ENCODE measurements at places on chromosomes 5 and 9. TPM values are rescaled to one million over a fixed set of nuclear protein-coding genes. Genes with fewer than 3 reads are reported as not detected.

Gene PDE8B
- total RNA-seq, result 2.2 TPM

DNA sequence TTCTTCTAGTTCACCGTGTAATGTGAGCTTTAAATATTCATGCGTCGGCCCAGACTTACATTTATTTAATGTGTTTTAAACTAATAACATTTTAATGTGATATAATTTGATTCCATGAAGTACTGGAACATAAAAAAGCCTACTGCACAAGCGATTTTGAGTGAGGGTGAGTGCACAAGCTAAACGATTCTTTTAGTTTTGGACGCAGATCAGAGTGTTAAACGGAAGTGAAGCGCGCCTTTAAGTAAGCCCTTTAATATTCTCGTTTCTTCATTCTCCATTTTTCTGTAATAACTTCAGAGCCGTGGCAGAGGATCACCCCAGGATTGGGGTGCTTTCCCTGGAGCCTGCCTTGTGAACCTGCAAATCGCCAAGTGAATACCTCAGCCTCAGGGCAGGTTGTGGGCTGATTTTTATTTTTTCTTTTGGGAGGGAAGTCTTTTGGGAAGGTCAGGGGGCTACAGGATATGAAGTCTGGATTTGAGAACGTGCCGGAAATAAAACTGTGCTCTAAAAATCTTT lies 4.9 kb upstream of the PAX5 start:
- DNase-seq, result no peak

DNA sequence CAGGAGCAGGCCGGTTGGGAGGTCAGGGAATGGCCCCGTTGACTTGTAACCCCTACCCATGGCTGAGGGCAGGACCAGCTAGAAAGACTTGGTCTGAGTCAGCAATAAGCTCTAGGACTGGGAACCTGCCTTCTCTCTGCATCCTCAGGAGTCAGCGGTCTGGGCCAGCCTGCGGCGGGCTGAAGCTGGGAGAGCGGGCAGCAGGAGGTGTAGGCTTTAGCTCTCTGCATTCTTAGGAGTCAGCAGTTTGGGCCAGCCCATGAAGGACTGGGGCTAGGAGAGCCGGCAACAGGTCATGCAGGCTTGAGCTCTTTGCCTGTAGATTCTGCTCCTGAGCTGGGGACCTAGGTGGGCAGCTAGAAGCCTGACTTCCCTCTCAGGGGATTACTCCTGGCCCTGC lies 6.4 kb upstream of the SMIM32 start:
- no peak for DNase-seq

DNA sequence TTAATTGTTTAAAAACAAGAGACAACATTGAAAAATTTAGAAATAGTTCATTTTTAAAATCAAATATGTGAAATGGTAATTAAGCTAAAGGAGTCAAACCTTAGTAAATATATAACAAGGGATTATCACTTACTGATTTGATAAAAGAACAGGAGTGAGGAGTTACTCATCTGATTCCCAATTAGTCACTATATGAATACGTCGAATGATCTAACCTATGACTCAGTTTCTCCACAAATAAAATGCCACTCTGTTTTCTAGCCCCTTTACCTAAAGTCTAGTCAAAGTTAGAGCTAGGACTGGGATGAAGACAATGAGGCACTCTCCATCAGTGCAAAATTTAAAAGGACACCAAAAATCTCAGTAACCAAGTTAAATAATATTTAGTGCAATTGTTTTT lies 70.4 kb upstream of the RASEF start:
- DNase-seq, result no peak

DNA sequence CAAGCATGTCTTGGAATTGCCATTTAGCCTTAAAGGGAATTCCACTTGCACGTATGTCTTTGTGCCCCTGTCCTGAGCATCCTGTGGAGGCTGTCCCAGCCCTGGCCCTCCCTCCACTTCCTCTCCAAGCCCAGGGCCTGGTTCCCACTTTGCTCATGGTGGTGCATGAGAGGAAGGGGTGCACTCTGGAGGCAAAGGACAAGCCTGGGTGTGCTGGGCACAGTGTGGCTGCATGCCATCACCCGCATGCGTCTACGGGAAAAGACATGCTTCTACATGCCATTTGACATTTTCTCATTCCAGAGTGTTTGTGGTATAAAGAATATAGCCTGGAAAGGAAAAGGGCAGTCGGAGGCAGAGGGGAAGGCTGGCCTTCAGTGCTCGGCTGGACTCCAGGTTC lies 7.2 kb upstream of the IRX2 start:
- DNase-seq, result no peak

- no peak for DNase-seq
These were observed 26.0 kb downstream of the JMY start for GRCh38 chr5:79261897-79262296.

DNA sequence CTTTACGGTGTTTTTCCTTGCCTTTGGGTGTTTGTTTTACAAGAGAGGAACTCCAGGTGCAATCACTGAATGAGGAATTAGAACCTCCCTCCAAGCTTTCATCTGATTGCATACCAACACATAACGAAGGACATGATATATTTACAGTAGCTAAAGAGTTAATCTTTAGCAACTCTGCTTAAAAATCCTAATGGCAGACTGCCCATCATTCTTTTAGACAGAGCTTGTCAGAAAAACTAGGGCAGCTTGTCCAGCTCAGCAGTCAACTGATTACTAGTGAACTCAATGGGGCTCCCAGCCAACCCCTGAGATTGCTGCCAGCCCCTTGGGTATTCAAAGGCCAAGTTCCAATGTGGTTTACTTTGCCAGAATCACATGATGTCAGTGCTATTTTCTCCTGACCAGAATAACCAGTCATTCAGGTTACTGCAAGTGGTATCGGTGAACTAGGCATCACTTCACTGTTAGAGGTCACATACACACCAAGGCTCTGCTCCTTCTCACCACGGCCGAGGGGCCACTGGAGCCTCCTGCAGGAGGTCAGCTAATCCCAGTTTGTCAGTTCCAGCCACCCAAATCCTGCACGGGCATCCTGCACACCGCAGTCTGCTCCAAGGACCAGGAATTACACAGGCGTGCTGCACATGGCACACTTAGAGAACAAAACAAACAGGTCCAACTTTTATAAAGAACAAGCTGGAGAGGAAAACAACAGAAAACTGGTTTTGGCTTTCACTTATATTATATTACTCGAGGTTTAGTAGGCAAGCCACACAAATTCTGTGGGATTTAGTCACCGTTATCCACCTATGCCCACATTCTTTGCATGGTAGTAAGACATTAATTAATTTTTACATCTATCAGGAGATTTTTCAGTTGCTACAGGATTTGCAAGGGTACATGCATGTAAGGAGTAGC lies 62.5 kb downstream of the NFIB start:
- peak; percentile 49 for DNase-seq

GRCh38 chr9:87862536-87863268 lies 20.0 kb upstream of the SPATA31E1 start:
- no peak for DNase-seq

DNA sequence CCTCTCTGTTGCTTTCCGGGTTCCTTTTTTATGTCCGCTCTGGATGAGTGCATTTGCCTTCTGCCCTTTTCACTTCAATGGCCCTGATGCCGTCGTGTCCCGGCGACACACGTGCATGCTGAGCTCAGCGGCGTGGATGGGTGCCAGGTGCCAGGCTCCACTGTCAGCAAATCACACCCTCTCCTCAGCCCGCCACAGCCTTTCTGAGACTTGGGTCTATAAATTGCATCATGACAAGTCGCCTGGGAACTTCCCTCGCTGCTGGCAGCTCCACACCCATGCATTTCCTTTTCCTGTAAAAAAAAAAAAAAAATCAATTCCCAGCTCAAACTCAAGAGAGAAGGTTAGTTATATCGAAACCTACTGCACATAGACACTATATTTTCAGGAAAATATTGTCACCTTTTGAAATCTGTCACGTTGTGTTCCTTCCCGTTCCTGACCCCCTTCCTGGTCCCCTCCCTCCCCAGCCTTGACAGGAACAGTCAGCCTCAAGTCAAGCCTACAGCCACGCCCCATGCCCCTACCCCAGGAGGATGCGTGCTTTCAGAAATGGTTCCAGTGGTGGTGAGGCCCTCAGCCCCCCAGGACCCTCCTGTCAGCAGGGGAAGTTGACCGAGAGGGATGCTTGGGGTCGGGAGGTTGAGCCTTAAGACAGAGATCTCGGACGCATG lies 110.3 kb upstream of the PTCH1 start:
- no peak for DNase-seq

DNA sequence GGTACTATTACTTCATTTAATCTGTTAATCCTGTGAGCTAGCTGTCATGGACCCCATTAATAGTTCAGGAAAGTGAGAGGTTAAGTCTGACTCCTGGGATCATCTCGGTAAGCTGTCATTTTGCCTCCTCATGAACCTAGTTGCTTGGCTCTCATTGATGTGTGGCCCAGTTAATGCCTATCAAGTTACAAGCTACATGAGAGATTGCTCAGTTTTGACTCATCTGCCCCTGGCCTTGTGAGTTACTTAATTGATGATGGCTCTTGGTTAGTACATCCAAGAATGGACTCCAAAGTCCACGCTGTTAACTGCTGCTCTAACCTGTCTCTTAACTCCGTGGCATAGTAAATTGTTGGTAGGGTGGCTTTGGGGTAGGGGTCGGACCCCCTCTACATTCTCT lies 23.9 kb downstream of the LARP1 start:
- DNase-seq, result no peak

- DNase-seq, result no peak
These were observed 91.5 kb downstream of the WDR41 start for GRCh38 chr5:77400645-77401044.

DNA sequence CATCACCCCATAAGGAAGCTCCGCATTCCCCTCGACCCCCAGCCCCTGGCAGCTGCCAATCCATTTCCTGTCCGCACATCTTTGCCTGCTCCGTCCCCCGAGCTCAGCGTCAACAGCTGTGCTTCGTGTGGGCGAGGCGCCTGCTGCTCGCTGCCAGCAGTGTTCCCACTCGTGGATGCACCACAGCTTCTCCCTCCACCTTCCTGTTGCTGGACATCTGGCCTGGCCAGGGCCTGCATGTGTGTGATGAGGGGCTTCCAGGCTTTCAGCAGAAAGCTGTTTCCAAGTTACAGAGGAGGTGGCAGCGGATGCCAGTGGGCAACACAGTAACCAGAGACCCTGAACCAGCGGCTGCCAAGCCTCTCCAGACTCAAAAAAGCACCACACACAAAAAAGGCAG lies 86.0 kb downstream of the PRRT1B start:
- no peak for DNase-seq

- DNase-seq, result no peak
These were observed 4.2 kb downstream of the SKP2 start for GRCh38 chr5:36156121-36156601.

- no peak for DNase-seq
These were observed 24.8 kb upstream of the CPEB4 start for GRCh38 chr5:173863359-173863758.

Gene PFN3
- not detected for total RNA-seq

Gene PCDHB14
- total RNA-seq, result 7.2 TPM

GRCh38 chr5:31768046-31768445 lies 129.1 kb downstream of the PDZD2 start:
- no peak for DNase-seq

DNA sequence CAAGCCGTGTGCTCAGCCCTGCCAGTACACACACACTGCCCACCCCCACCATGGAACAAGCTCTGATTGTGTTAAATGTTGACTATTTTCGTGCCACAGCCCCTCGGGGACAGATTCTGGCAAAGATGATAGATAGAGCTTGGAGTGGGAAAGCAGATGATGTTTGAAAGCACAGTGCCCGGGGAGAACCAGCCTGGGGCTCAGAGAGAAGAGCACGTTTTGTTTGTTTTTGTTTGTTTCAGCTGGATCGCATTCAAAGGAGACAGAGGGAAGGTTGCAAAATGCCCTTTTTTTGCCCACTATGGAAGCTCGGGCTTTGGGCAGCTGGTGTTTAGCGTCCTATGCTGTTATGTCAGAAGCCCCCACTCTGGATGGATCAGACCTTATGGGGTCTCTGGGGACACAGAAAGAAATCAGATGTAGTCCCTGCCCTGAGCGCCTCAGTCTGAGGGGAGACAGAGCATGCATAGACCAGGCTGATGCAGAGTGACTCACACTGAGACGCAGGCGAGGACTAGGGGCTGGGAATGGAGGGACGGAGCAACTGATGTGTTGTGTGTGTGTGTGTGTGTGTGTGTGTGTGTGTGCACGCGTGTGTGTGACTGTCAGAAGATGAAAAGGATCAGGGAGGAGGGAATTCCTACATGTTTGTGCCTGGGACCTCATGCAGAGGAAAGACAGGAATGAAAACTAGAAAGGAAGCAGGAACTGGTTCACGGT lies 229.7 kb downstream of the MELK start:
- no peak for DNase-seq

GRCh38 chr5:86523718-86524117 lies 94.0 kb upstream of the COX7C start:
- no peak for DNase-seq

Gene FCN1
- 5.0 TPM for total RNA-seq

GRCh38 chr9:129624168-129624759 lies 1.7 kb upstream of the NTMT1 start:
- DNase-seq, result no peak

DNA sequence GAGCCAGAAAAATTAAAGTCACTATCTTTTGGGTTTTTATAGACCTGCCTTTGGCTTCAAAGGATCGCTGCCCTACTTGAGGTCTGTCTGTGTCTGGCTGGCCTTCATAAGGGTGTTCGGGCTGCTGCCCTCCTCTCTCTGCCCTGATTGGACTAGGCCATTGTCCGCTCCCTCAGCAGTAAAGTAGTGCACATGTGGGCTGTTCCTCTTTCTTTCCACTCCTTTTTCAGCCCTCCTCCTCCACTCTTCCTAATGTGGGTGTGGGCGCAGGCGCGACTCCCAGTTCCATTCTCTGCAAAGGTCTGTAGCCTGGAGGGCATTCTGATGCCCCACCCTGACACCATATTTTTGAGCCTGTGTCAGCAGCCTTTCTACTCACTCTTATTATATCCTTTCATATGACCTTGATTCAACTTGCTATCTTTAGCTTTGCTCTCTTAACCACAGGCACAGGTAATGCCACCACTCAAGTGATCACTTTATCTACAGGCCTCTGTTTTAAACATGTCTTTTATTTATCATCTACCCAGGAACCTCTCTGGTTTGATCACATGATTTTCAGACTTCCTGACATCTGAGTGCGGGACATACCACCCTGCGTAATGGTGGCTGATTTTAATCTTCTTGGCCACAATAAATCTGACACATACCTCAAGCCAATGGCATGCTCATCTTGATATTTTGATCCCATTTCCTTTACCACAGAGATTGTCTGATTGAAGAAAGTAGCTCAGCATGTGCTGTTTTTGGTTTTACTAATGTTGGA lies 144.5 kb downstream of the AOPEP start:
- no peak for DNase-seq

All from ovary (tissue), 10 donors.